ENCODE measurements at places on chromosomes 2 and 18. TPM values are rescaled to one million over a fixed set of nuclear protein-coding genes. Genes with fewer than 3 reads are reported as not detected.

DNA sequence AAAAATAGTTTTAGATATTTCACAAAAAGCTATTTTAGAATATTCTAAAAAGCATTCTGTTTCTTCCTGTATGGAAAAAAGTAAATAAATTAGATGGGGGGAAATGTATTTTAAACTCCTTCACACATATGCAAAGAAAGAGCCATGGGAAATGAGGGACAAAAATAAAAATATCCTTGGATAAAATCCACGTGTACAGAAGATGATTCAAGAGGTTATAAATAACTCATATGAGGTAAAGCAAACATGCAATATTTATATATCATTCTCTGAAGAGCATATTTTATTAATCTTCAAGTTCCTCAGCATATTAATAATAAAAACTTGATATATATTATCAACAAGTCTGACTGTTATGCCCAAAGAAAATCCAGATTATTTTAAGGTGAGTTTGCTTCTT is 8.8 kb upstream of the GFPT1 start:
- DNase-seq = no peak

GRCh38 chr2:165277295-165277694 is 38.1 kb downstream of the SCN2A start:
- DNase-seq = no peak

DNA sequence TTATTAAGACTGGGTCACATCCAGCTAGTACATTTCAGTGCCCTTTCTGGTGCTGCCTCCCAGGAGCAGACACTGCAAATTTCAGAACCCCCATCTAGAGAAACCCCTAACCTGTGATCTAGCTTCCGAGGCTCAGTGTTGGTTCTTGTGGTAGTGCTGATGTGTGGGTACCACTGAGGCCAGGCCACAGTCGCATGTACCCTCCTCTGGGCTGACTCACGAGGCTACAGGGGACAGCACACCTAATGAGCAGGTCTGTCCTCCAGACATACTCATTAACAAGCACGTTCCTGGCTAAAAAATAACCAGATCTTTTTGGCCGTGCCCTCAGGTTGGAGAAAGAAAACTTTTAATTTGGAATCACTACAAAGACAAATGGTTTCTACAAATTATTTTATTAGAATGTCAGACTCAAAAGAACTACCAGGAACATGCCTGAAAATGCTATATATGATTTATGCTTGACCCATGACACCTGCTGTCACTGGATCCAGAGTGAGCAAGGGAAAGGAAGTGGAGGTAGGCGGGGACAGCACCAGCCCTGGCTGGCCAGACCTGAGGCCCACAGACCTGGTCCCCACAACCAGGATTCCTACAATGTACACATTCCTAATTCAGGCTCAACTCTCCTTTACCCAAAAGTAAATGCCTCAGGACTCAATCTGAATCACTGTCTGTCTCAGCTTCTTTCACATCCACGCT is 8.5 kb downstream of the CIAO1 start:
- no peak for DNase-seq

DNA sequence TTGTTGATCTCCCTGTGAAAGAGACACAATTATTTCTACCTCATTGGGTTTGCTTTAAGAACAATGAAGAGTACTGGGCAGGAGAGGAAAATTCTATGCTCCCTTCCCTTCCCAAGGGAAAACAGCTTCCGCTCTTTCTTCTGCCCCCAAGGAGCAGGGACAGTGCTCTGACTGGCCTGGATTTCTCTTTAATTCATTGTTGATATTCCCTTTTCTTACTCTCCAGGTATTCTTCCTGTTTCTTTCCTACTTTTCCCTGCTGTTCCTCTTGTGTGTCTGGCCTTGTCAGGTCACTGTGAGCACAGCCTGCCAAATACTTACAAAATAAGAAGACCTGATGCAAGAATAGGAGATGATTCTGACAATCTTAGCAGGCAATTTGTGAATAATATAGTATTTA is 49.6 kb upstream of the SPAG16 start:
- DNase-seq = no peak

- DNase-seq = no peak
Observed at GRCh38 chr18:42514512-42514911, 559.5 kb downstream of the PIK3C3 start.

- no peak for DNase-seq
Observed at GRCh38 chr2:74017223-74017622, 32.5 kb downstream of the TET3 start.

GRCh38 chr2:137380610-137381009 is 583.7 kb upstream of the HNMT start:
- DNase-seq = no peak

- DNase-seq = no peak
Observed at GRCh38 chr2:200728630-200729029, 83.1 kb upstream of the BZW1 start.

DNA sequence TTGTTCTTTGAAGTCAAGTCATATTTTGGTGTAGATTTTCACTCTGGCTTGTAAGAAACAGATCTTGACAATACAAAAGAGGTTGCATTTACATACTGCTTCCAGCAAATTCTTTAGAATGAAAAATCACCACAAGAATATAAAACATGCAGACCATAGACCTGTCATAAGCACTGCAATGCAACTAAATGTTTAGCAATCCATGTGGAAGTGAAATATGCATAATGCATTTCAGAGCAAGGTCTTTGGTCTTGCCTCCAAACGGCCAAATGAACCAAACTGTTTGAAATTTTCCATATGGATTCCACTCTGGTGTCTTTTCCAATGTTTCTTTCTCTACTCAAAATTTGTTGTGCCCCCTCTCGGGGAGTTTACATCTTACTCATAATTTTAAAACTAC is 271.0 kb upstream of the CDH20 start:
- no peak for DNase-seq

DNA sequence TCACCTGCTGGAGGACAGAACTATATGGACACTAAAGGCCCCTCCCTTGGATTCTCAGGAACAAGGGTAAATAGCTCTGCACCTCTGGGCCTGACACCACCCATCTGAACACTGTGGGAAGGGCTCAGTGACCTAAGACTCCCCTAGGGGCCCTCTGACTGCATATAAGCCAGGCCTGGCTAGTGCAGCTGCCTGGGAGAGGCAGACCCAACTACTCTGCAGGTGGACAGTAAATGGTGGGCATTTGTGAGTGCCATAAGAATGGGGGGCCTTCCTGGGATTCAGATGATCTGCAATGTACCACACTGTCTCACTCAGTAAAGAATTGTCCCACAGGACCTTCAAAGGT is 11.2 kb upstream of the WIPF1 start:
- no peak for DNase-seq

DNA sequence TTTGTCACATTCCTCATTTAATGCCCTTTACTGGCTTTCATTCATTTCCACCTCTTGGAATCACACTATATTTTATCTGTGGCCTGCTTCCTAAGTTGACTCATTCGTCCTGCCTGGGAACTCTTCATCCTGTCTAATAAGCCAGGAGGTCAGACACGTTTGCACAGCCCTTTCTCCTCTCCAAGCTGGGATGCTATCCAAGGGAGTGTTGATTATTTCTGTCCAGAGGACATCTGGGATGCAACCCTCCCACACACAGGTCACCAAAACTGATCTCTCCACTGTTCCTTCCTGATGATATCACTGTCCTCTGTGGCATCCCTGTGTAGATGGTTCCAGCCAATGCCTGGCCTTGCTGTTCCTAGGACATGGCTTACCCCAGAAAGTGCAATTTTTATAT is 79.8 kb upstream of the NOSTRIN start:
- peak; percentile 62 for DNase-seq

GRCh38 chr2:237122214-237122666 is 36.6 kb downstream of the COPS8 start:
- peak; percentile 65 for DNase-seq

GRCh38 chr18:62741118-62741566 is 25.8 kb downstream of the PHLPP1 start:
- DNase-seq = no peak

DNA sequence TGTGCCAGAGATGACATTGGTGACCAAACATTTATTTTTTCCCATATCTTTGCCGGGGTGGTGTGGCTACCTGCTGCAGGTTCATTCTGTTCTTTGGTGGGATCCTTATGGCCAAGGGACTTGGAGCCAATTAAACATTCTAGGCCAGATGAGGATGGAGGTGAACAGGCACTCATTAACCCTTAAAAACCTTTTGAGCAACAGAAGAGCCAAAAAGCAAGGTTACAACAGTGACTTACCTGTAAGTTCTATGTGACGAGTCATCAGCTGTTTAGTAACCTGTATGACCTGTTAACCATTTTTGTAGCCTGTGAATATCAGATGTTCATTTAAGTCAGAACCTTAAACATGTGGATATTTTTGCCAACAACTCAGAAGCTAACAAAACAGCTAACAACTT is 105.6 kb downstream of the XRCC5 start:
- no peak for DNase-seq

- no peak for DNase-seq
Observed at GRCh38 chr2:24220554-24221291, 45.9 kb downstream of the FAM228A start.

DNA sequence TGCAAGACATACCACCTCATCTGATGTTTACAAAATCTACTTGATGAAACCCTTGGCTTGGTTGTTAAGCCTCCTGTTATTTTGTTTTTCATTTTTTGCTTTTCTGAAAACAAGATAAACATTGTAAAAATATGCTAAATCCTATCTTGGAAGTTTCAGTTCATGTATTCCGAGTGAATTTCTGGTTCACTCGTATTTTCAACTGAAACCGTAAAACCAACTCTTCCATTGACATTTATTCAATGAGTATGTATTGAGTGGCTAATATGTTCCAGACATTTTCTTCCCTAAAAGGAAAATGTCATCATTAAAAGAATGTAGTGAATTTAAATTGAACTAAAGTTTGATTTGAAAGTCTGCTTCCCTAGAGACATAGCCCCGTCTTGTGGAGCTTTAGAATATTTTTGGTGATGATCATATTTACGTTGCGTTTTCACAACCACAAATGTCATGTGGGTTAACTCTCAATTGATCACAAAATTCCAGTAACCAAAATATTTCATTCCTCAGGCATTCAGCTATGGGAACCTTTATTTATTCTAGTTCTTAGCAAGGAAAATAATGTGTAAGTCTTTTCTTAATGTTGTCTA is 204.2 kb downstream of the MBD2 start:
- no peak for DNase-seq

GRCh38 chr2:41736586-41736985 is 311.2 kb upstream of the PKDCC start:
- DNase-seq = no peak

- DNase-seq = no peak
Observed at GRCh38 chr18:25976554-25976953, 113.9 kb downstream of the SS18 start.

GRCh38 chr2:41319437-41319836 is 728.4 kb upstream of the PKDCC start:
- no peak for DNase-seq

DNA sequence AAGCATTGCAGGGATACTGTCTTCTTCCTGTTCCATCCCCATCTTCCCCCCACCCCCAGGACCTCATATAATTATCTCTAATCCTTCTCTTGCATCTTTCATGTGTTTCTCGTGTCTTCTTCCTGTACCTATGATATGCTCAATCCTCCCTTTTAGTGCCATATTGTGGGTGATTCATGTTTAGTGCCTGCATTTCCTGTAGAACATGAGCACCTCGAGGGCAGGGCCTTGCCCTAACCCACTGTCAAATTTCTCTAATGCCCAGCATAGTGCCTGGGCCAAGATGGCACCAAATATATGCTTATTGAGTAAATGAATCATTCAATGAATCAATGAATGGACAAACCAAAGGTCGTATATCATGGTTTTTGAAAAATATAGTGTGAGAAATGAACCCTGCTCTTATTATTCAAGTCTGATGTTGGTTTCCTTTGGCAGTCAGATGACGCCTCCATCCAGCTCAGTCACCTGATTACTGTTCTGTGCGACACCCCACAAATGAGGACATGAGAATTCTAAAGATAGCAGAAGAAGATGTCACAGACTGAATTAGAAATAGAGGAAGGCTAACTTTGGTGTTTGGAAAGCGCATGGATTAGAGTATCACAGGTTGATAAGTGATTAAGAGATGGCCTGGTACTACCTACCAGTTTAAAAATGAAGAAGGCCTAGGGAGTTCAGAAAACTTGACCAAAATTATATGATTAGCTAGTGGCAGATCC is 278.4 kb downstream of the PRKCE start:
- DNase-seq = no peak

DNA sequence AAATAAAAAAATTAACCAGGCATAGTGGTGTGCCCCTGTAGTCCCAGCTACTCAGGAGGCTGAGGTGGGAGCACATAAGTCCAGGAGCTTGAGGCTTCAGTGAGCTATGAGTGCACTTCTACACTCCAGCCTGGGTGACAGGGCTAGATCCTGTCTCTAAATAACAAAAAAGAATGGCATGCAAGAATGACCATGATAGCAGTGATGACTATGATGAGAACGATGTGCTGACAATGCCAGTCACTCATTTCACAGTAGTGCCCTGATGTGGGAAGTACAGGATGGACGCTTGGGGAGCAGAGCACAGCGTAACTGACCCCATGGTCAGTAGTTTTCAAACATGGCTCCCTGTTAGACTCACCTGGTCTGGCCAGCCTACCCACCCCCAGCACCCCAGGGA is 139.1 kb downstream of the VAPA start:
- no peak for DNase-seq

DNA sequence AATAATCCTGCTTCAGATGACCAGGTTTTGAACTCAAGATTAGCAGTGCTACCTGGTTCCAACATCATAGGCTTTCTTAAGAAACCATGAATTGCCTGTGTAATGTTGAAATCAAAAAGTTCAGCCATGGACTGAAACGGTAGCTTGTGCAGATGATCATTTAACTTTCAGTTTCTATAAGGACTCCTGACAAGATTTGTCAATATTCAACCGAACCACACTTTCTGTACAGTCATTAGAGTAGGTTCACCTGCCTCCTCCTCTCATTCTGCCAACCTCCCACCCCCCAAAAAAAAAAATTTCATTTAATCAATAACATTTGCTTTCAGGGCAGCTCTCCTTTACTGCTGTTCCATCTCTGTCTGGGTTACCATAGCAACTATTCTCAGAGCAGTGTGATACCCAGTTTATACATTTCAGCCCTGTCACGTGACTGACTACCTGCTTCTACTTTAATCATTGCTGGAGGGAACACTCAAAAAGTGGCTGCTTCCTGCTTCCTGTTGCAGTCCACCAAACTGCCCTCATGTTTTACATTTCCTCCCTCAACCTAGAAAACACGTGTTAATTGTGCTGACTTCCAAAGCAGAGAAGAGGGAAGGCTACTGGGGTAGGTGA is 275.5 kb downstream of the SS18 start:
- no peak for DNase-seq

- no peak for DNase-seq
Observed at GRCh38 chr2:26946841-26947784, 23.3 kb upstream of the MAPRE3 start.

Gene G6PC2
- total RNA-seq = 2.5 TPM

Gene BUB1
- 72.9 TPM for total RNA-seq

Gene BCL2L11
- 29.3 TPM for total RNA-seq

Gene MATN3
- total RNA-seq = 2.1 TPM

Gene ARHGEF4
- 36.3 TPM for total RNA-seq

Gene KYNU
- total RNA-seq = 6.8 TPM

Gene IL1RL1
- total RNA-seq = 1.0 TPM

Gene ASXL3
- total RNA-seq = 18.0 TPM

Gene REG1A
- 0.87 TPM for total RNA-seq

Gene AFG3L2
- 57.4 TPM for total RNA-seq
